ENCODE measurements at places on chromosomes 6 and 20.

DNA sequence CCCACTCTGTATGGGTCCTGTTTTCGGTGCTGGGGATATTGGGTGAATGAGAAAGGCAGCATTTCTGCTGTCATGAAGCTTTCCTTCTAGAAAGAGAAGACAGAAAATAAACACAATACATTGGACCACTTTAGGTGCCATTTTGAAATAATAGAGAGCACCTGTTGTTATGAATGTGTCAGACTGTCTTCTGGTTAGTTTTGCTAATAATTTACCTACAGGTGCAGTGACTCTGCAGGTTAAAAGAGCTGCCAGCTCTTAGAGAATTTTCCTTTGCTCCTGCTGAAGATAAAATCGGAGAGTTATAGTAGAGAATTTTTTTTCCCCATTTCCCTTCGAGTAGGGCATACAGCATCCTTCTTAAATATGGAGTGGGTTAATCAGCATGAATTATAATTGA lies 21.9 kb upstream of the GCLC start:
- DNase-seq, result no peak

- DNase-seq, result peak; percentile 6
Observed at GRCh38 chr6:47934023-47934422, 152.2 kb downstream of the OPN5 start.

- DNase-seq, result no peak
Observed at GRCh38 chr6:11953641-11954040, 58.5 kb upstream of the HIVEP1 start.

DNA sequence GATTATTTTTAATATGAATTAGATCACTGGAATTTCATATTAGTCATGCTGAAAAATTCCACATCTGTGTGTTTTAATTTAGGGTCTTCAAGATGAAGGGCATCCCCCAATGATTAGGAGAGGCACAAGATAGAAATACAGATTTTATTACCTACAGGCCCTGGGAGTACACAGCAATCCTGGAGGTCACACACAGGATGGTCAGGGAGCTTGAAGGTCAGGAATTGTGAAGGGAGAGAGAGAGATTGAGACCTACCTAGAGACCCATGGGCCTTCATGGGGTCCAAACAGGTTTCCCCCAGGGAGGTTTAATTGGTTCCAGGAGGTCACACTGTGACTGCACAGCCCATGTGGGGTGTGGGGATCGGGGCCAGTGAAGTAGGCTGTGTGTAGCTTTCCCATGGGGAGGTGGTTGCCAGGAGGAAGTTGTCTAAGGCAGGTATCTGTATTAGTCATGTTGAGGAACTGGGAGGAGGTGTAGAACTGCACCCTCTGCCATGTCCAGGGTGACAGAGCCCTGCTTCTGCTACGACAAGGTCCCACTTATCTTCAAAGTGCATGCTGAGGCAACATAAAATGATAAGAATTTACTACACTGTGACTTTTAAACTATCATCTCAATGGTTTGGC lies 18.3 kb downstream of the SNX9 start:
- no peak for DNase-seq

DNA sequence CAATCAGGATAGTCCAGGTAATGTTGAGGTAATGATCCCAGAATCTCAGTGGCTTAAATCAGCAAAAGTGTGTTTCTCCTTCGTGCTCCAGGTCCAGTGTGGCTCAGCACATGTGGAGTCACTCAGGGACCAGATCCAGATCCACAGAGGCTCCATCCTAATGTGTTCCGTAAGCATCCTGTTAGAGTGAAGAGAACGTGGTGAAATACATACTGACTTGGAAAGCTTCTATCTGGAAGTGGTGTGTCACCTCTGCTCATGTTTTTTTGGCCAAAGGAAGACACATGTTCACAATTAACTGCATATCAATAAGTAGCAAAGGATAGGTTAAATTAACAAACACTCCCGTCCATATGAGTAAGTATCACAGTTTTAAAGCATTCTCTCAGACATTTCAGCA lies 26.8 kb upstream of the PREP start:
- no peak for DNase-seq

GRCh38 chr20:63212792-63213191 lies 3.1 kb downstream of the YTHDF1 start:
- no peak for DNase-seq

DNA sequence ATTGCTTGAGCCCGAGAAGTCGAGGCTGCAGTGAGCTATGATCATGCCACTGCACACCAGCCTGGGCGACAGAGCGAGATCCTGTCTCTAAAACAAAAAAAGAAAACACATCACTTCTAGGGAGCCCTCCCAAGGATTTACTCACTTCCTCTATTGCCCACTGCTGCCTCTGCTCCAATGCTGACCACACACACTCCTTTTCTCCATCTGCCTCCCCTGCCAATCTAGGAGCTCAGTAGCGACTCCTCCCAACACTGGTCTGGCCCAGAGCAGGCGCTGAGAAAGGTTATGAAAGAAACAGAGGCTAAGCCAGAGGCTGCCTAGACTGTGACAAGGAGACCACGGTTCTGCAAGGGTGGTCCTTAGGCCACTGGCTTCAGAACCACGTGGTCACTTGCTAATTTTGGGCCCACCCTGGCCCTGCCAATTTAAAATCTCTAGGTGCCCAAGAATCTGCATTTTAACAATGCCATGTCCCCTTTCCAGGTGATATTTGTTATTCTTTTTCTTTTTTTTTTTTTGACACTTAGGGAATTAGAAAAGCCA lies 1.3 kb upstream of the E2F1 start:
- DNase-seq, result no peak

- peak; percentile 91 for DNase-seq
Observed at GRCh38 chr6:63066055-63066704, 145.1 kb upstream of the FKBP1C start.

DNA sequence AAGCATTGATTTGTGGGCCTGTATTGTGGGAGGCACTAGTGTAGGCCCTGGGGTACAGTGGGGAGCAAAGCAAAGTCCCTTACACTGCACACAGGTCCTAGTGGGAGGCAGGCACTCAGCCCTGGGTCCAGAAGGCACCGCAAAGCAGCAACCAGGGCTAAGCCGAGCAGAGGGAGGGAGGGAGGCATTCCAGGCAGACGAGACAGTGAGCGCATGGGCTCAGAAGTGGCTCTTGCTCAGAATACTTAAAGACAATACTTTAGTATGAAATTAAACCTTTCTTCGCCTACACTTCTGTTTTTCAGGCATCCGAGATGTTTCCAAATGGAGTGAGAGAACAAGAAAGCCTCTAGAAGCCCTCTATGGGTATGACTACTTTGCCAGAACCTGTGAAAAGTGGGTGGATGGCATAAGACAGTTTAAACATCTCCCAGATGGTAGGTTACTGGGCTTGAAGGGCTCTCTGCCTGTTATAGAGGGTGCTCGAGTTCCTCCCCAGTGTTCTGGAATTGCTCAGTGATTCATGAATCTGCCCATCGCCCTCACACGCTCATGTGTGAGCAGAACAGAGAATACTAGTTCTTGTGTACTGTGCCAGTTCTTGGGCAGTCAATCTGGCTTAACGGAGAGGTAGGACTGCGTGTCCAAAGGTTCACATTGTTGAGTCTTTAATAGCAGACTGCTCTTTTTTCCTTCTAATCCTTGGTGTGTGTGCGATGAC lies 18.7 kb downstream of the BPHL start:
- no peak for DNase-seq

DNA sequence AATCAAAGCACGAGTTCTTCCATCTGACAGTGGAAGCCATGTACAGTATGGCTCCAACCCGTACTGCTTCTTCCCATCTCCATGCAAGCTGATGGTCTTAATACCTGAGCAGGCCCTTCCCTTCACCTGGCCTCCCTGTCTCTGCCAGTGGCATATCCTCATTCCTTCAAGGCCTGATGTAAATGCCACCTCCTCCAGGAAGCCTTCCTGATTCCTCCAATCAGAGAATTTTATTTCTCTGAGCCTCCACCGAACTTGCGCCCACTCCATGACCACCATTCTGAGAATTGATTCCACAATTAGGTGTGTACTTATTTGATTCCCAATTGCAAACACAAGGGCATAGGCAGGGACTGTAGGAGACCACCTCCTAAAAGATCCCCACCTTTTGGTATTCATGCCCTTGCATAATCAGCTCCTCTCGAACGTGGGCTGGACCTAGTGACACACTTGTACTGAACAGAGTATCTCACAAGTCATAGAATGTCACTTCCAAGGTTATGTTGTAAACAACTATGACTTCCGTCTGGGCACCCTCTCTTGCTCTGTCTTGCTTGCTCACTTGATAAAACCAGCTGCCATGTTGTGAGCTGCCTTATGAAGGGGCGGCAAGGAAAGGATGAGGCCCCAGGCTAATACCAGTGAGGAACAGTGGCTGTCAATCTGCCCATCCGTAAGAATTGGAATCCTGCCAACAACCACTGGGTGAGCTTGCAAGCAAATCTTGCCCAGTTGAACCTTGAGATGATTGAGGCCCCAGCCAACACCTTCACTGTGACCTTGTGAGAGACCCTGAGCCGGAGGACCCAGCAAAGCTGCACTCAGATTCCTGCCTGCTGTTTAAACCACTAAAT lies 38.8 kb downstream of the CPNE5 start:
- DNase-seq, result no peak

GRCh38 chr20:1920826-1921225 lies 25.6 kb downstream of the SIRPA start:
- DNase-seq, result no peak

DNA sequence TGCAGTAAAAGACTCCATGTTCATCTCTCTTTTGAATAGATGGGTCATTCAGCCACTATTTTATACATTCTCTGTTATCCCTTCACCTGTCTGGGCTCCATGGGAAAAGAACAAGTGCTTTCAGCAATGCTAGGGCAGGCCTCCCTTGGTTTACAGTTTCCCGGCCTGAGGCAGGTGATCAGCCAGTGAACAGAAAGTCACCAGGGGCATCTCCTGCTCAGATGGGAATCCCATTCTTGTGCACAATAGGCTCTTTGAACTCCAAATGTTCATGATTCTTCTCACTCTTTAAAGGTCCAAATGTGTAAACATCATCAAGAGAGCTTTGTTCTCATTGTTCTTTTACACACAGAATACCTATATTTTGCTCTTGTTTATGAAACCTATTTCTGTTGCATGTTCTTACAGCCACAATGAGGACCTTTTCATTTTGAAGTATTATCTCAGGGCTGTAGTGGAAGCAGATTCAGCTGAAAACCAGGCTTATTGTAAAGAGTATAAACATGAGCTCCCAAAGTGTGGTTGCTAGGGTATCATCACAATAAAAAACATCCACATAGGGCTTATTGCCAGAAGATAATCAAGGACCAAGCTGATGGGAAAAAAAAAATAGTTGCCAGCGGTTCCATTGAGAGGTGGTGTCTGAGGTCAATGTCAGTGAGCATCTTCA lies 267.1 kb upstream of the SGK1 start:
- peak; percentile 41 for DNase-seq

DNA sequence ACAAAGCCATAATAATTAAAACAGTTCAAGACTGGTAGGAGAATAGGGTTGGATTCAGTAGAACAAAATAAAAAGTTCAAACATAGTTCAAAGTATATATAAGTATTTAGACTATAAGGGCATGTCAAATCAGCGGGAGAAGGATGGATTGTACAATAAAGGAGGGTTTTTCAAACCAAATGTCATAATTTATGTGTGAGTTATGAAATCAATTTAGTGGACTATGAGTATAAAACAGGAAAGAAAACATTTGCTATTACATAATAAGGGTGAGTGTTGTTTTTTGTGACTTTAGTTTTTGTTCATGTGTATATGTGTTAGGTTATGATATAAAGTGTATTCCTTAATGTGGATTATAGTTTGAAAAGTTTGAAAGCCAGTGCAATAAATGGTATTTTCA lies 10.6 kb downstream of the ORC3 start:
- DNase-seq, result no peak

DNA sequence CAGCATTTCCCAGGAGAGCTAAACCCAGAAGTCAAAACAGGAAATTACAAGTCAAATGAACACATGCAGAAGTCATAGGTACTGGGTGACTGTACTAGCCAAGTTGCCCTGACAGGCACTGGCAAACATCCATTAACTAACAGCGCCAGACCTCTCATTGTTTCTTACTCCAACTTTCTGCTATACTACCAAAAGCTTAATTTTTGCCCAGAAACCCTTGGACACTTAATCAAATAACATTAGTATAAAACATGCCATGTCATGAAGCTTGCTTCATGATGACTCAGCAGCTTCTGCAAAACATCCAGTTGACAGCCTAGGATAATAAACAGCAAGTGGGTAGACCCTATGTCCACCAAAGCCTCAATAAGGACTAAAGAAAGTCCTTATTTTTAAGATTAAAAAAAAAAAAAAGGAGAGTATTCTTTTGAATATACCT lies 3.5 kb downstream of the NUP153 start:
- no peak for DNase-seq

DNA sequence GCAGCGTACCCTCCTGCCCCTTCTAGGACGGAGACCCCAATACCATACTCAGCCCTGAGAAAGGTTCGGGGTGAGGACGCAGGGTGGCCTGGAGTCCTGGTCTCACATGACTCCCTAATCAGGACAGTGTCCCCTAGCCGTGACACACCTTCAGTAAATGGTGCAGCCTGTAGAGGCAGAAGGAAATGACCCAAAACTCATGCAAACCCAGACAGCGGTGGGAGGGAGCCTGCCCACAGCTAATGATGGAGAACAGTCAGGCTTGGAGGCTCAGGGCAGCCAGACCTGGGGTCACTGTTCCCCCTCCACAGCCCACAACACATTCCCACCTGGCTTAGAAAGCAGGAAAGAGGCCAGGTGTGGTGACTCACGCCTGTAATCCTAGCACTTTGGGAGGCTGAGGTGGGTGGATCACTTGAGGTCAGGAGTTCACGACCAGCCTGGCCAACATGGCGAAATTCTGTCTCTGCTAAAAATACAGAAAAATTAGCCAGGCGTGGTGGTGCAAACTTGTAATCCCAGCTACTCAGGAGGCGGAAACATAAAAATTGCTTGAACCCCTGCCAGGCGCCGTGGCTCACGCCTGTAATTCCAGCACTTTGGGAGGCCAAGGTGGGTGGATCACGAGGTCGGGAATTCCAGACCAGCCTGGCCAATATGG lies 8.8 kb upstream of the HMGA1 start:
- no peak for DNase-seq

- peak; percentile 68 for DNase-seq
Observed at GRCh38 chr6:36594816-36595643, 868 bp downstream of the SRSF3 start.

DNA sequence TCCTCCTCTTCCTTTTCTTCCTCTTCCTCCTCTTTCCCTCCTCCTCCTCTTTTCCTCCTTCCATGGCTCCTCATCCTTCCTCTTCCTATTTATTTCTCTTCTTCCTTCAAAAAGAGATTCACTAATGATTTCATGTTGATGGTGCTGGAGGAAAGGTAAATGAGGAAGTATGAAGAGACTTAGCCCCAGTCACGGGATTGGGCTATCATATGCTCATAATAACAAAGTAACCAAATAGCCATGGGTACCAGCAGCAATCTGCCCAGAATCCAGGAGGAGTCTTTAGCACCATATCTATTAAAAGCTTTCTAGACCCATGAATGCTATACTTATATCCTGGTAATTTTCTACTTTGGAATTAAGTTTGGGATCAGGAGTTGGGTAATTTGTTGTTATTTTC lies 910.9 kb upstream of the MAP3K7 start:
- no peak for DNase-seq

DNA sequence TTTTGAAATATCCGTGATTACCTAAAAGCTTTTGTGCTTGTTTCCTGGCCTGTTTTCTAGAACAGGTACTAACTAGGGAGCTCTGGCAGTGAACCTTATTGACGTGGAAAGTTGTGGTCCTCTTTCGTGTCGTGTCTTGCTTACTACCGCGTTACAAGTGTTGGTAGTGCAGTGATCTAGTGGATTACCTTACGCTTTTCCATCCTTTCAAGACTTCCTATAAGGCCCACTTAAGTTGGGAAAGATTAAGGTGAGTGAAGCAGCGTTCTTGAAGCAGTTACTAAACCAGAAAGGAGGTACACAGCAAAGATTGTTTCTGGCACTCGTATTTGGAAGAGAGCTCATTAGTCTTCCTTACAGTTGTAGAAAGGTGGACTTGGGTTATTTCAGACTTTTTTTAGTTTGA lies 1.9 kb downstream of the PNRC1 start:
- DNase-seq, result peak; percentile 21
